ENCODE measurements at places on chromosomes 5 and 9. TPM values are rescaled to one million over a fixed set of nuclear protein-coding genes. Genes with fewer than 3 reads are reported as not detected.

DNA sequence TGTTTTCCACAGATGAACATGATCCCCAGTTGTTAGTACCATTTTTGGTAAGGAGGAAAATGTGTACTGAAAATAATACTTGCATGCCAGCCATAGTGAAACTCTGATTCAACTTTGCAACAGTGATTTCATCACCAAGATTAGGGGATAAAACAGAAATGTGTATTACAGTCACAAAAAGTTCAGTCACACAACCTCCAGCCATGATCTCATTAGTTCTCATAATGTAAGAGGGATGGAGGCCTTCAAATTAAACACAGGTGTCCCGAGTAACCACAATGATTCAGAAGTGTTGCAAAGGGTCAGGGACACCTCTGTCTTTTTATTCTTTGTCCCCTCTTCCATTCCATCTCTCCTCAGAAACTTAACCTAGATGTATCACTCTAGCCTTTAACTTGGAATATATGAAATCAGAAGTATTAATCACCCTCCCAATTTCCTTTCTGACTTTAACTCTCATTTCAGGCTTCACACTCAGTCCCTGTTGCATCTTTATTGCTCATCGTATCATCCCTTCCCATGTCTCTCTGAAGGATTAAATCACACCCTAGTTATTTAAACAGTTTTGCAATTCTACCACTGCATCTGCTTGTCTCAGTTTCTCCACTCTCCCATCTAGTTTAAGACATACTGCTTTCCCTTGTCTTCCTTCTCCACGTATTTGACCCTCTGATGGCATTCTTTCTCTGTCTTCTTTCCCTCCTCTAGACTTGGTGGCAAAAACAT is 291.2 kb downstream of the ADAMTS6 start:
- DNase-seq, result no peak

Gene HAVCR2
- 4.4 TPM for total RNA-seq

DNA sequence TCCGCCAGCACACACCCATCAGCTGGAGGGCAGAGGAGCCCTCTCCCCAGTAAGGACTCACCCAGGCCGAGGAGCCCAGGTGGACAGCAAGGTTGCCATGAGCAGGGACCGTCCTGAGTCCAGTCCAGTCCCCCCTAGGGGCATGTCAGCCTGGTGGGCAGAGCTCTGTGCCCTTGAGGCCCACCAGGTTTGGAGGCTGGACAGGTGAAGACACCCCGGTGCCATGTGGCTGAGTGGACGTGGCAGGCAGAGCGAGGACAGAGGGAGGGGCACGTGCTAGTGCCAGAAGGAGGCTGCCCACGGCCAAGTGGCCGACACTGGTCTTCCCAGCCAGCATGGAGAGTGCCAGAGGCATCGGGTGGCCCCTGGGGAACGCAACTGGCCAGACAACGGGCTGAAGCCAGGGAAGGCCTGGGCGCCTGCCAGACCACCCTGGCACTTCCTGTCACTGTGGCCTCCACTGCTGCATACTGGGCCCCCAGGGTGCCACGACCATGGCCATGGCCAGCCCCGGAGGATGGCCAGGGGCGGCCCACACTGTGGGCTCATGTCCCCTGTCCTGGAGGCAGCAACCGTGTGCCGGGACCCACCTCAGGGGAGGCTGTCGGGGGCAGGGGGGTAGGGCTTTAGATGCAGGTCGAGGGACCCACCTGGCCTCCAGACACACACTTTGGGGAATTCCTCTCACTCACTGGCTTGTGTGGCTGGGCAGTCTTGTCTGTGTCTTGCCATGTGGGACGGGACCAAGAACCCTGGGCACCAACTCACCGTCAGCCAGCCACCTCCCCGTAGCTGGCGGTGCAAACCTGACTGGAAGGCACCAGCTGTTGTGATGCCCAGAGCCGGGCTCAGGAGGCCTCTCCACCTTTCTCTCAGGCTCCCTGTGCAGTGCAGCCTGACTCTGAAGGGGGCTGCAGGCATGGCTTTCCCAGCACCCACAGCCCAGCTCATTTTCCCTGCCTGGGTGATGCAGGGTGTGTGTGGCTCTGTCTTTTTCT is 42.3 kb upstream of the LPCAT1 start:
- no peak for DNase-seq

Gene PCDHB13
- total RNA-seq, result 3.7 TPM

- no peak for DNase-seq
Observed at GRCh38 chr9:134366223-134367031, 40.2 kb downstream of the RXRA start.
